ENCODE measurements at places on chromosomes 11 and 22.
A peak's percentile ranks its signal among the peaks of the same experiment; 100 is the strongest.

DNA sequence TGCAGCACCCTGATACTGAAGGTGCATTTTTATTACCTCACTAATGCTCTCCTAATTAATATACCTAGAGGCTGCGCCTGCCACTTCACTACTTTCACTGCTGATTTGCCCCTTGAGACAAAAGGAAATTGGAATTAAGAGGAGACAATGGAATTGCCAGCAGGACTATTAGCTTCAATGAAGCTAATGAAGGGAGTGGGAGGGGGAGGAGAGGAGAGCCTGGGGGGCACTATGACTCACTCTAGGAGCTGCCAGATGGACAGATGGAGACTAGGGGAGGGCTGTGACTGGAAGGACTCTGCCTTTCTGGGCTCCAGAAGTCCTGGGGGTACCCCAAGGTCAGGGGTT lies 102.8 kb upstream of the DRD2 start:
- DNase-seq, result no peak

DNA sequence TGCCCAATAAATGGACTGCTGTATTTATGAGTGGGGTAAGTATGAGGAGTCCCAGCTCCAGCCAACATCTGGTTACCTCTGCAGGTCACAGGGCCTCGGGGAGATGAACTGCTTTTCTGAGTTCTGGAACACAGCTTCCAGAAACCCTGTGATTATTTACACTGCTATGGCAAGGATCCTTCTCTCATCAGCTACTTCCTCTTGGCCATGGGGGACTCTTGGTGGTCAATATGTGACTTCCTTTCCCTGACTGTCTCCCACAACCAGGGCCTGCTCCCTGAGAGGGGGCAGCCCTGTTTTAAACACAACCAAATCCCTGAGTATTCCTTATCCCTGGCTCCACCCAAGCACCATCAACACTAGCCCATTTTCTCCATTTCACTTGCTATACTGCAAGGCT lies 10.0 kb downstream of the RHOG start:
- DNase-seq, result no peak

- no peak for DNase-seq
These were observed 15.8 kb downstream of the TOLLIP start for GRCh38 chr11:1293619-1294015.

DNA sequence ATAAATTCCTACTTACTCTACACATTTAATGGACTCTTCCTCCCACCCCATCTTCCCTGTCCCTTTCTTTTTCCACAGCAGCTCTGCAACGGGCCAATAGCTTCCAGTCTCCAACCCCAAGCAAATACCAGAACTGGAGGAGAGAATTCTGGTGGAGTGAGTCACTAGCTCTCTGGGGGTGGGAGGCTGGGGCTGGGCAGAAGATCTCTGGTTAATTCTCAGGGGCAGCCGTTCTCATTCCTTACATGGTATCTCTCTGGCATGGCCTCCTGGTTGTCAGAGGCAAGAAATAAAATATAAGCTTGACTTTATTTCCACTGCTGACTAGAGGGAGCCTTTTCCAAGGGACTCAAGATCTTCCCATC lies 90.4 kb upstream of the PARVA start:
- DNase-seq, result no peak

DNA sequence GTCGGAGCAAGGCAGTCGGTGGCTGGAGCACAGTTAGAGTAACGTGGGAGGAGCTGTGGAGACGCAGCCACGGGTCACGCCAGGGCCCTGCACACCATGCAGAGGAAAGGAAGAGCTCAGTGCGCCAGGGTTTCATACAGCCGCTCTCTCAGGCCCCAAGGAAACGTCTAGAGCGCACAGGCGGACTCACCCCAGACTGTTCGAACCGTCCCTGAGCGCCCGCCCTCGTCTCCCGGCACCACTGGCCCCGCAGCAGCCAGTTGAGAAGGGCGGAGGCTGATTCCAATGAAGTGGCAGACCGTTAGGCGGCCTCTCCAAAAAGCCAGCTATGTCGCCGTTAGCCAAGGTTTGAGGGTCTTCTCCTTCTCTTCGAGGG lies 483 bp upstream of the HYLS1 start:
- DNase-seq, result peak; percentile 16

- peak; percentile 17 for DNase-seq
These were observed 201.5 kb upstream of the LUZP2 start for GRCh38 chr11:24295360-24295759.

DNA sequence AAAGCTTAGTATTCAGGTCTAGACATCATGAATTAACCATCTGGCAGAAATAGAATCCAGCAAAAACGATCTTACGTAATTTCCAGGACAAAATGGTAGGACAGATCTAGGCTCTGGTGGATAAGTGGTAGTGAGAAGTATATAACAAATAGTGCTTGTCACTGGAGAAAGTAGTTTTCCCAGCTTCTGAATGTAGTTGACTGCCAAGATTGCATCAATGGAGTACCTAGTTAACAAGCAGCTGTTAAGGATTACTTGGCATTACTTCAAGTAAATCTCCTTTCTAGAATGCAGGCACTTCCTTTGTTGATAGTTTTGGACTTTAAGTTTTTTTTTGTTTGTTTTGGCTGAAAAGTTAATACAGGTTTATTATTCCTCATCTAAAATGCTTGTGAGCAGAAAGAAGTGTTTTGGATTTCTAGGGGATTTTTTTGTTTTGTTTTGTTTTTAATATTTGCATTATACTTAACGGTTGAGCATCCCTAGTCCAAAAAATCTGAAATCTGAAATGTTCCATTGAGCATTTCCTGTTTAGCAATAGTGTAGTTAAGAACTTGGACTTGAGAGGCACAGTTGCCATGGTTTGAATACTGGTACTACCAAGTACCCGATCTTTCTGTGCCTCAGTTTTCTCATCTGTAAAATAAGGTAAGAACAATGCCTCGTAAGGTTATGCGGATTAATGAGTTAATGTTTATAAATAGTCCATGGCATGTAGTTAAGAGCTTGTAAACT lies 20.3 kb downstream of the FAM118B start:
- DNase-seq, result no peak

DNA sequence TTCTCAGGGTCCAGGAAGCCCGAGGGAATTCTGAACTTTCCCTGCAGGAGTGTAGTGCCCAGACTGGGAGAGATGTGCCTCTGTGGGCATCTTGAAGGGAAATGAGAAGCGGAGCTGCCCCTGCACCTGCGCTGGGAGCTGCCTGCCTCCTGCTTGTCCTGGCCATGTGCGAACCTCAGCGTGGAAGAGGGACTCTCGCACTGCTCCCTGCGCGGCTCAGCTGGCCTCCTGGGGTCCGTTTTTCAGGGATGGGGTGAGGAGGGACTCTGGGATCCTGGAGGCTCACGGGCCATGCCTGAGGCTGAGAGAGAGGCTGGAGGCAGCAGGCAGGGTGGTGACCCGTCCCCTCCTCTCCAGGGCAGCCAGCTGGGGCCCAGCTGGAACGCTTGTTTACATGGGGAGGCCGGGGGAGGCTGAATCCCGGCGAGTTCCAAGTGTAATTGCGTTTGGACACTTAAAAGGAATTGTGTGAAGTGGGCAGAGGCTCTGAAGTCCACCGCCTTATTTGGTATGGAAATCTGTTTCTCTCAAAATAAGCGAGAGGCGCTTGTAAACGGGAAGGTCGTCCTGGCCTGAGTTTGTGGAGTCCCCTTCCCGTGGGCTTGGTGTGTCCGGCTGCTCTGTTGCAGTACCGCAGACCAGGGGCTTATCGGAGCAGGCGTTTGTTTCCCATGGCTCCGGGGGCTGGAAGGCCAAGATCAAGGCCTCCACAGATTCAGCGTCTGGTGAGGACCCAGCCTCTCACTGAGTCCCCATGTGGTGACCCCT lies 1.2 kb upstream of the MRGPRF start:
- no peak for DNase-seq

DNA sequence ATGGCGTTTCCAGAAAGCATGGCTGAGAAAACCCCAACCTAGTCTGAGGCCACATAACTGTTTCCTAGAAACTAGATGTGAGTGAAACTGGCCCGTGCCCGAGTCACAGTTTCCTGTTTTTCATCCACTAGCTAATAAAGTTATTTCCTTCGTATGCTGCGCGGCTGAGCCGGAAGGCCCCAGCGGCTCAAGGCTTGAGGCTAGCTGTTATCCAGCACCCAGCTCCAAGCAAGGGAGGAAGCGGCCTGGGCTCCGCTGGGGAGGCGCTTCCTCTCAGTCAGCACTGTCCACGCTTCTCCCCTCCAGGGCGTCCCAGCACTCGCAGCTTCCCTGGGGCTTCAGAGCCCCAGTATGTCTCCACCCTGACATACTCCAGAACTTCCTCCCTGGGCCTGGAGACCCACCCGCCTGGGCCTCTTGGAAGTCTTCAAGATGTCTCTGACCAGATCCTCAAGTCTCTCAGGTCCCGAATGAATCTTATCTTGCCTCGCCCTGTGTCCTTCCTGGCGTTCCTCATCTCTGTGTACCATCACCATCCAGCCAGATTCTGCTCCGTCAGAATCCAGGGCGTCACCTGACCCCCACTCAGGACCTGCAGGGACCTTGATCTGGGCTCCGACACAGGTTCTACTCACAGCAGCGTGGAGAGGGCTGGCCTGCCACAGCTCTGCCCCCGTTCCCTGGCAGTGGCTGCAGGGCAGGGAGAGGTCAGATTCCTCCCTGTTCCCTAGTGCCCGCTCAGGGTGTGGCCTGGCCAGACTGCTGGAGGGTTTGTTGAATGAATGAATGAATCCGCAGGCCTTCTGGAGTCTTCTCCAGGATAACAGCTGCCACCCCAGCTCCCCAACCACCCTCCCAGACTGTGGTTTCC lies 81.9 kb downstream of the LRRC32 start:
- no peak for DNase-seq

DNA sequence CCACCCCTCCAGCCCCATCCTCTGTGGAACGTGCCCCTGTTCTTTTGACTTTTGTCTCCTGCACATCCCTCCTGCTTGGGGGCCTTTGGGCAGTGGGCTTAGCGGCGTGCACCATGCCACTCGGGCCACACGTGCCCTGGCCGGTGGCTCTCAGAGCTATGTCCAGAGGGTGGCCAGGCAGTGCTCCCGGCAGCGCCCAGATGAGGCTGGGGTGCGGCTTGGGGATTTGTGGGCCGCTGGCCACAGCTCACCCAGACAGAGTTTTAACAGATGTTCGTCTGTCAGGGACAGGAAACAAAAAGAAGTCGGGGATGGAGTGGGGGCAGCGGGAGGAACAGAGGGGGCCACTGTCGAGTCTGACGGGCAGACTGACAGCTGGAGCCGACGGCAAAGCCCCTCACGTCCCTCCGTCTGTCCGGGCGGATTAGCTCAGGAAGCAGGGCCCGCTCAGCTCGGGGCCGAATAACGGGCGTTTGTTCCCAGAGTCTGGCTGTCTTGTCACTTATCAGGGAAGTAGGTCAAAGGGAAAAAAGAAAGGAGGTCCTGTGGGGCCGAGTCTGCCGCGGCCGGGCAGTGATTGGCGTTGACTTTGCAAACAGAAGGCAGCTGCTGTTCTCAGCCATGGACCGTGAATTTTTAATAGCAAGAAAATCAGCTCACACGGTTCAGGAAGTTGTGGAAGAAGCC lies 61.6 kb downstream of the LRP5 start:
- DNase-seq, result no peak

- DNase-seq, result no peak
These were observed 22.9 kb downstream of the MORC2 start for GRCh38 chr22:30945653-30946052.

All from DND-41 (cell line).